Right forelimb (tissue), 1 donor: ENCODE measurements at places on chromosomes 3 and 15.
A peak's percentile ranks its signal among the peaks of the same experiment; 100 is the strongest.

DNA sequence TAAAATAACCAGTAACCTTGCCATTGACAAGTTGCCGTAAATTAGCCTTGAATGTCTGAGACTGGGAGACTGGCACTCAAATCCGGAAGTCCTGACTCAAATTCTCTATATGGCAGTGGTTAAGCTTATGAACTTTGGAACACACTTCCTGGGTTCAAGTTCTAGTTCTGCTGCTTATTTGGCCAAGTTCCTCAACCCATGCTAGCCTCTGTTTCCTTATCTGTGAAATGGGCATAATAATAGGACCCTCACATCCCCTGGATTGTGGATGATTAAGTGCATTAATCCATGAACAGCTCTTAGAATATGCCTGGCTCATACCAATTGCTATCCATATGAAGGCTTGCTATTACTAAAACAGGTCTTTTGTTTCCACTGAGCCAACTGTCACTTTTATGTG is 311.5 kb downstream of the EDEM1 start:
- DNase-seq, result no peak

GRCh38 chr3:133383175-133383574 is 16.7 kb upstream of the BFSP2 start:
- peak; percentile 16 for DNase-seq

DNA sequence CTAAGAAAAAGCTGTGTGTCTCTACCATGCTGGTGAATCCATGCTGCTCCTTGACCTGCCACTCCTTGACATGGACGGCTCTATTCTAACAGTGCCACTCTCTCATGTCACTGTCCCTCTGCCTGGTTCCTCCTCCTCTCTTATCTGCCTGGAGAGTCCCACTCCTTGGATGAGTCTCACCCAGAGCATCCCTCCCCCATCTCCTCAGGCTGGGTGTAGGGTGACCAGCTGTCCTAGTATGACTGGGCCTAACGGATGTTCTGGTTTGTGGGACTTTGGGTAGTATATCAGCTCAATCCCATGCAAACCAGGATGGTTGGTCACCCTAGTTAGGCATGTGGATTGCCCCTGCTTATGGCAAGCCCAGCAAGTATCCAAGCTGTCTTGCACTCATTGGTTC is 54.3 kb downstream of the LIPC start:
- no peak for DNase-seq

DNA sequence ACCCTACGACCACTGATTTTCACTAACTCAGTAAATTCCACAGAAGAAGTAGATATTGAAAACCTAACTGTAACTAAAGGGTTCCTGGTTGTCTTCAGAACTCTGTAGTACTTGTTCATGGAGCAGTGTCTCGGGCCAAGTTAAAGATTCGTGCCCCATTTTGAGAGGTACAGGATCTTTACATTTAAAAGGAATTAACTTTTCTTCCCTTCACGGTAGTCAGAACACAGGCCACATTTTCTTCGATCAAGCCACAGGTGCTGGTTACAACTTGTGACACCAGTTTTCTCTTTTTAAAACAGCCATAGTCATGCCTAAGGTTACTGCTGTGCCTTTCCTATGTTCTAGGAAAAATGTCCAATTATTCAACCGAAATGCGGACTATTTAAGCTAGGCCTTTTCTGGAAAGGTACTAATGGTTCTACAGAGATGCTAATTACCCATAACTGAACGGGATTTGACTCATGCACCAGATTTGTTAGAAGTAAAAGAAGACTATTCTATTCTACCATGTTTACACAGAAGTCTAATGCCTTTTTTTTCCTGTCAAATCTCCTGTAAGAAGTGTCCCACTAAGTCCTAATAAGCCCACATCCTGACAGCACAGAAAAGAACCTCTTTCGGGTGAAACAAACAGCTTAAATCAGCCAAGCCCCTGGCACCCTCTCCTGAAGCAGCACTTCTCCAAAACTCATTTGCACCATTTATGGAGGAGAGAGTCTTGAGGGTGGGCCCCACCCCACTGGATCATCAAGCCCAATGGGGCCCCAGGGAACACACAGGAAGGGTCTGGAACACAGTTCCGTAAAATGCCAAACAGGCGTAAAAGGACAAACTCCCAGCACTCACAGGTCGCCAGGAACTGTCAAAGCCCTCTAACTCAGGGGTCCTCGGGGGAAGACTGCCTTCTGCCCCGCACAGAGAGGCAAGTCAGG is 1.9 kb downstream of the LRIG1 start:
- peak; percentile 47 for DNase-seq

- DNase-seq, result no peak
Measured at GRCh38 chr3:55458181-55458790, 28.8 kb downstream of the WNT5A start.

DNA sequence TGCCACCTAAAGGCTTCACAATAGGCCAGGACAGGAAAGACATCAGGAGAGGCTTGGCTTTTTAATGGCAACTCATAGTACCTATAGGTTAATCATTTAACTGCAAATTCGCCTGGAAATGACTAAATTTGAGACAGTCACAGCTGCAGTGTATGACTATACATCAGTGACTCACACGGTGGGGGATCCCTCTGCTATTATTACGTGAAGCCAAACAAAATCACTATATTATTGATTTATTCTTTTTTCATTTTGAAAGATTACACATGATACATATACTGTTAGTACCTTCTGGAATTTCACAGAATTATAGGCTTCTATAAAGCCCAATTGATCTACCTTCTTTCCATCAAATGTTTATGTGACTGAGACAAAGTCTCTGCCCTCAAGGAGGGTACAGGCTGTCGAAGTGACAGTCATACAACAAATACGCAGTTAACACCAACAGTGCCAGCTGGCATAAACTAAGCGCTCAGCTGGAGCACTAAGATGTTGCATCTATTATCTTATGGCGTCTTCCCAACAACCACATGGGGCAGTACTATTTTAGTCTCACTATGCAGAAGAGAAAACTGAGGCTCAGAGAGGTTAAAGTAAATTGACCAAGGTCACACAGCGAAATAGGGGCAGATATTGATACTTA is 82.0 kb upstream of the LMOD3 start:
- no peak for DNase-seq

- DNase-seq, result peak; percentile 57
Measured at GRCh38 chr15:43285609-43286037, 18.9 kb upstream of the TGM5 start.

DNA sequence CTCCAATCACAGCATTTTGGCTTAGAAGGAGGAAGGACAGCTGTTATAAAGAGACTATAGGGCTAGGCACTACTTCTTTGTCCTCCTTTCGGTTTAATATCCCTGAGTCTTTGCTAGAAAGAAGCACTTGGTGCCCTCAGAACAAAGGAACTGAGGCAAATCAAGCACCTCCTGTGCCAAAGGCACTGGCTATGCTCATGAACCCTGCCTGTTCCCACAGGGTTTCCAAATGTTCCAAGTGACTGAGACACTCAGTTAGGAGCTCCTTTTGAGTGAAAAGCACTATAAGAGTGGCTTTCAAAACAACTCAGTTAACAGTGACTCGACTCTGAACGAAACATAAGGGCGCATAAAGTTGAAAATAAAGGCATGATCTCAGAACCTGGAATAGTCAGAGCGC is 25.0 kb downstream of the TBC1D2B start:
- DNase-seq, result no peak

DNA sequence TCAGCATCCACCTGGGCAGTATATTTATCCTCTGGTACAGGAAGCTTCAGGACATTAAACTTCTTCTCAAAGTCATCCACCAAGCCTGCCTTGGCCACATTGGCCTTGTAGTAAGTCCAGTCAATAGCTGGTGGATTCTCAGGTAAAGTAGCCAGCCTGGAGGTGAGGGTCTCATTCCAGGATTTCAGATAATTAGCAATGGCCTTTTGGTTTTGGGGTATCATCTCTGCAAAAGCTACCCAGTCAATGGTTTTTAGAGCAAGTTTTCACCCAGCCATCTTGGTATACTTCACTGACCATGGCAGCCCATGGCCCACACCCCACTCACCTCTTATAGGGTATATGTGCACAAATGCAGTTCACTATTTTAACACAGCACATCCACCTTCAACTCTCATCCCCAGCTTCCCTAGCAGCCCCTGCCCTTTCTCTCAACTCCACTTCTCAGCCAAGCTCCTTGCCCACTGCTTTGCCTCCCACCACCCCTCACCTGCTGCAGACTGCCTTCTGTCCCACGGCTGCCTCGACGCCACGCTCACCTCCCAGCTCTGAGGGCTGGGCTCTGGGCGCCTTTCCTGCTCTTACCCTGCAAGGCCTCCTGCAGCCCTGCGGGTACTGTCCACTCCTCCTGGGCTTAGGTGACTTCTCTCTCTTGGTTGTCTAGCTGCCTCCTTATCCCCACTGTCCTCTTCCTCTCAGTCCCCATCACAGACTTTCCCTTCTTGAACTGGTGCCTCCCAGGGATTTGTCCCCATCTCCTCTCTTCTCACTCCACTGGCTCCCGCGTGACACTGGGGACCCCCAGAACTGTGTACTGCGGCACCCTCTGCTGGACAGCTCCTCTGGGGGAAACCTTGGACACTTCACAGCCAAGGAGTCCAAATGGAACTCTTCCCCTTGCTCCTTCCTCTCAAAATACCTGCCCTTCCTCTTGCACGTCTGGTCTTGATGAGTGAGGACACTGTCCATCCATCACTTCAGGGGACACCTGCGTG is 1.7 kb upstream of the TGM5 start:
- DNase-seq, result no peak

GRCh38 chr3:177221744-177222143 is 24.5 kb upstream of the TBL1XR1 start:
- DNase-seq, result no peak

- DNase-seq, result no peak
Measured at GRCh38 chr3:97952280-97952679, 20.0 kb downstream of the RIOX2 start.

GRCh38 chr3:71206305-71207165 is 377.0 kb downstream of the FOXP1 start:
- no peak for DNase-seq

DNA sequence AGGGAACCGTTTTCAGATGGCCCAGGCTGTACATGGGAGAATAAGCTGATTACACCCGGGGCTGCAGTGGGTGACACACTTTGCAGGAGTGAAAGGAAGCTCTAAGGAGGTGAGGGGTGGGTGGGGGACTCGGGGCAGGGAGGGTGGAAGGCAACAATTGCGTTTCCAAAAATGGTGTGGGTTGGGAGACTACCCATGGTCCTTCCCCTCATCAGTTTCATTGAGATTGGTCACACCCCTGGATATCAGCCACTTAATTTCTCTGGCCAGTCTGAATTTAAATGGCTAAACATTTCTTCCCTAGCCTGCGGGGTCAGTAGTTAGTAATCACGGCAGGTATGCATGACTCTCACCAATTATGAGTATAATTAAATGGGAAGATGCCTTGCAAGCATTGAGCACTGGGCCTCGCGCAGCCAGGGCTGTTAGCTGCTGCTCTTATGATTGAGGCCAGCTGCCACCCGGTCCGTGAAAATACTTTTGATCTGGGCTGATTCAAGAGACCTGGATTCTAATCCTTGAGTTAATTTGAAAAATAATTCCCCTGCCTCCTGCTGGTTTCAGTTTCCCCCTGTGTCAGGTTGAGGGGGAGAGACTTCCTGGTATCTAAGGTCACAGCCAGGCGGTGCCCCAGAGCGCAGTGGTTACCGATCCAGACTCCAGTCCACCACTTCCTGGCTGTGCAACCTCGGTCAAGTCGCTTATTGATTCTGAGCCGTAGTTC is 23.3 kb downstream of the SLC6A6 start:
- no peak for DNase-seq

GRCh38 chr3:151085227-151085888 is at the start of gene MED12L:
Gene MED12L (plus strand): TSS chr3:151085664. CDS start chr3:151086927, 1,263 bp downstream.
- peak; percentile 86 for DNase-seq

GRCh38 chr3:4948395-4948794 is 30.8 kb upstream of the BHLHE40 start:
- DNase-seq, result no peak

- DNase-seq, result no peak
Measured at GRCh38 chr3:134282659-134283047, 32.0 kb upstream of the RYK start.

DNA sequence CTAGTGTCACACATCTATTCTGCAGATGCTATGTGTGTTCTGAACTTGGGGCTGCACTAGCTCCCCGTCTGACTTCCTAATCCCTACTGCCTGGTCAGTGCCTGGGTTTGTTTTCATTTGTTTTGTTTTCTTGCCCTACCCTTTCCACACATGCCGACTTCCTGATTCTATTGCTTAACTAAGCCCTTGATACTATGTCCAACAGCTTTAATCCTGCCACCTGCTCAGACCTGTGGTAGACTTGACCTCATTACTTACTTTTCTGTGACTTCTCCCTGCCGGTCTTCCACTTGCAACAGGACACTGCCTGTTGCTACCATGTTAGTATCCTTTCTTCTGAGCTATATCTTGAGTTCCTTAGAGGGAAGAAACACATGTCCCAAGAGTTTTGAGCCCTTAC is 39.3 kb upstream of the CEMIP start:
- no peak for DNase-seq

DNA sequence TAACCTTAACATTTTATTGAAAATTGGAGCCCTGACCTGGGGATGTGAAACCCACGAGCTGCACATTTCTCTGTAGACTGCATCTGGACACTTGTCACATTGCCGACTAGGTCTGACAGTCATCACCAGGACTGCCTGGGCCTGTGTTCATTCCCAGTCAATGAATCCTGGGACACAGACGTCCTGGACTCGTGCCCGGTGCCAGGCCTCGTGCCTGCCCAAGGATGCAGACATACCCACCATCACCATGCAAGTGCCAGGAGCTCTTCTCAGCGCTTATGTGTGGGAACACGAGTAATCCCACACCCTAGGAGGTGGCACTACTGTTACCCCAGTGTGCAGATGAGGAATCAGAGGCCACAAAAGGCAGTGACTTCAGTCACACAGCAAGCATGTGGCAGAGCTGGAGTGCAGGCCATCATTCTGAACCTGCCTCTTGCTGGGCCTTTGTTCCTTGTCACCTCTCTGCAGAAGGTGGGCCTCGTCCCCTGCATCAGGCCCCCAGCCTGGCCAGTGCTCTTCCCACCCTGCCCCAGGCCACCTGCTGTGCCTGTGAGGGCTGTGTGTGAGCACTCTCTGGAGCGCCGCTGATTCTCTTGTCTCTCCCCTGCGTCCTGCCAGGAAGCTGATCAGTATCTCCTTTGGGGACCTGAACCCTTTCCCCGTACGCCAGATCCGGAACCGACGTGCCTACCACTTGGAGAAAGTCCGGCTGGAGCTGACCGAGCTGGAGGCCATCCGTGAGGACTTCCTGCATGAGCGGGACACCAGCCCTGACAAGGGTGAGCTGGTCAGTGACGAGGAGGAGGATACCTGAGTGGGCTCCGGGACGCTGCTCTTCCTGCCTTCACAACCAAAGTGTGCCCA is 58.5 kb downstream of the ADAMTS7 start:
- DNase-seq, result no peak

DNA sequence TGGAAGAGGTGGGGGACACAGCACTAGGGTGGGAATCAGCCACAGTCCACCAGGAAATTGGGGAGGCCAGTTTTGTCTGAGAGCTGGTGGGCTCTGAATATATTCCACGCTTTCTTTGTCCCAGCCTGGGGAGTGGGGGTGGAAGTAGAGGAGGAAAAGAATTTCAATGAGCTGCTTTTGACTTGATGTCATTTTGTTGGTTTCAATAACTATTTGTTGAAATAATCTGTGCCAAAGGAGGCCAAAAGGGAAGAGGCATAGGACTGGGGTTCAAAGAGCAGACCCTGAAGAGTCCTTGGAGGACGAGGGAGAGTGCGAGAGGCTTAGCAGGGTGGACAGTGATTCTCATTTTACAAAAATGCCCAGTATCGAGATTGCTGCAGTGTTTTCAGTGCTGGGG is 262.3 kb downstream of the SHQ1 start:
- no peak for DNase-seq

GRCh38 chr3:123085932-123086627 is 19.3 kb downstream of the PDIA5 start:
- DNase-seq, result no peak
